ENCODE measurements at places on chromosomes 5 and 9.

- no peak for DNase-seq
Measured at GRCh38 chr9:87569008-87569509, 71.4 kb downstream of the DAPK1 start.

GRCh38 chr5:171984748-171985419 lies 21.6 kb downstream of the FBXW11 start:
- DNase-seq, result no peak

DNA sequence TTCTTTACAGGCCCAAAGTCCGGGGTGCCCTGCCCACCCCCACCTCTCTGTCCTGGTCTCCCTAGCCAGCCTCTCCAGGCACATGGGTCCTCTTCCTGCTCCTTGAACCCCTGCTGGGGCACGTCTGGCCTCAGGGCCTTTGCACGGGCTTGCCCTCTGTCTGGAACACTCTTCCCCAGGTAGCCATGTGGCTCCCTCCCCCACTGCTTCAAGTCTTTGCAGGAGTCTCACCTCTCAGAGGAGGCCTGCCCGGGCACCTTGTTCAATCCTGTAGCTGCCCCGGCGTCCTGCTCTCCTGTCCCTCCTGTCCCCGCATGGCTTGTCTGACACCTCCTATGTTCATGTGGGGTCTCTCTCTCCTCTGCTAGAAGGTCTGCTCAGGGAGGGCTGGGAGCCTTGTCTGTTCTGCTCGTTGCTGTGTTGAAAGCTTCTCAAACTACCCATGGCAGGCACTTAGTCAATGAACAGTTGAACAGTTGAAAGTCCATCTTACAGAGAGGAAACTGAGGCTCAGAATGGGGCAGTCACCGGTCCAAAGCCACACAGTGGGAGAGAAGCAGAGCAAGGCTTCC lies 241.4 kb downstream of the PBX3 start:
- no peak for DNase-seq

DNA sequence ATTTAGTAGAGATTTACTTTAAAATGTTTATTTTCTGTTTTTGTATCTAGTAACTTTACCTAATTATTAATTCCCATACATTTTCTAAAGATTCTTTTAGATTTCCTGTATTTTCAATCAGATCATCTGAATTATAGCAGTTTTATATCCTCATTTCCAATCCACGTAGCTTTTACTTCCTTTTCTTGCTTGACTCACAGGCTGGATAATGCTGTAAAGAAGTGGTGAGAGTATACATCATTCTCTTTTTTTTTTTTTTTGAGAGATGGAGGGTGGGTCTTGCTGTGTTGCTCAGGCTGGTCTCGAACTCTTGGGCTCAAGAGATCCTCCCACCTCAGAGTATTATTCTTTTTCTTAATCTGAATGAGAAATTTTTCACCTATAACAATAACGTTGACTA lies 11.2 kb upstream of the SETX start:
- DNase-seq, result no peak

DNA sequence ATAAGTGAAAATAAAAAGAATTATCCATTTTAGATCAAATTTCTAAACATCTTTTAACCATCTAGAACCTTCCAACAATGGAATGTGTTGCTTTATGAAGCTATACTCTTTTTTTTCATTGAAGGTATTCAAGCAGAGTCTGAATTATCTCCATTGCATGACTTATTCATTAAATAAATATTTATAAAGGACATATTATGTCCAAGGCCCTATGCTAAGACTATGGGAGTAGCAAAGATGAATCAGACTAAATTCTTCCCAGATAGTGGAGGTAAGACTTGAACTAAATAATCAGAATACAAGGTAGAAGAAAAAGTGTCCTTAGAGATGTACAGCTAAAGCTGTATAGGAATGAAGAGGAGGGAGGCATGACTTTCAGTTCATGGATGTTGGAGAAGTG lies 215.5 kb upstream of the RGMB start:
- no peak for DNase-seq

- DNase-seq, result no peak
Measured at GRCh38 chr9:114035221-114035844, 42.8 kb downstream of the AMBP start.

GRCh38 chr5:93956006-93956405 lies 214.6 kb upstream of the POU5F2 start:
- DNase-seq, result no peak

DNA sequence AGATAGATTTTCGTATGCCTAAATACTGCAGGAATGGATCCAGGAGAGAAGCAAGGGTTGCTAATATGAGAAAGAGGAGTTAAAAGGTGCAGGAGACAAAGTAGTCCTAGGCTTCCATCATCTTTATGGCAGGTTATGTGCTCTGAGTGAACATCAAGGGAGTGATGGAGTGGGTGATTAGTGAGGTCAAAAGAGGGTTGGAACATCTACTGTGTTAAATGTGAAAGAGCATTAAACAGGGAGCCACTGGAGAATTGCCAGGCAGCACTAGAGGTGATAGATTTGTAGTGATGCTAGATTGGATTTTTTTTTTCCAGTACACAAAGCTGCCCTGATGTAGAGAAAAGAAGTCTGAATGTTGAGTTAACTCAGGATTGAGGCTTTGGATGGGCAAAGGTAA lies 199.3 kb downstream of the NMUR2 start:
- DNase-seq, result no peak

GRCh38 chr9:77022783-77023440 lies 3.5 kb downstream of the FOXB2 start:
- DNase-seq, result no peak

DNA sequence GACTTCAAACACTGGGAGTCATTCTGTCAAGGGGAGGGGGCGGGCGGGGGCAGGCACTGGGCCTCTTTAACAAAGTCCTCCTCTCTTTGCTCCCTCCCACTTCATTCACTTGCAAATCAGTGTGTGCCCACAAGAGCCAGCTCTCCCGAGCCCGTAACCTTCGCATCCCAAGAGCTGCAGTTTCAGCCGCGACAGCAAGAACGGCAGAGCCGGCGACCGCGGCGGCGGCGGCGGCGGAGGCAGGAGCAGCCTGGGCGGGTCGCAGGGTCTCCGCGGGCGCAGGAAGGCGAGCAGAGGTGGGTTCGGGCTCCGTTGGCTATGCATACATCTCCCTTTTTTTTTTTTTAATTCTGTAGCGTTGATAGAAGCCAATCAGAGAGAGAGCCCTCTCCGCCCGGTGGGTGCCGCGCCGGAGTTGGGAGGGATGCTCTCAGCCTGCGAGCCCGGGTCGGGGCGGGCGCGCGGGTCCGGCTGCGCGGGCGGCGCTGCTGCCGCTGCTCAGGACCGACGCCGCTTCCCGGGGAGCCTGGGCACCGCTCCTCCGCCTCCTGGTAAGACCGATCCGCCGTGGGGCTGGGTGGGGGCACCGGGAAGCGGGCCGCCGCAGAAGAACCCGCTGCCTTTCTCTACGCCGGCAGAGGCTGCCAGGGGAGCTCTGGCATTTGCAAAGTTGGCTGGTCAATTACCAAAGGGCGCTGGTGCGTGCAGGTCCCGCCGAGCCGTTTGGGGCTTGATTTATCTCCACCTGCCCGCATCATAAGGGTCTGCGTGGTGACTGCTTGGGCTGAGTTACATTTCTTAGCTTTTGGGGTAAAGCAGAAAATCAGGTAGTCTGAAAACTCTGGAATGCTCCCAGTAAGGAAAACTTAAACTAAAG lies at the start of gene CDH6:
Gene CDH6 (plus strand): TSS at position 96 of the 877 bp plus-strand sequence. CDS start 73,788 bp downstream, outside the sequence.
- no peak for DNase-seq

GRCh38 chr5:139633295-139634027 lies 14.7 kb upstream of the CXXC5 start:
- DNase-seq, result no peak

DNA sequence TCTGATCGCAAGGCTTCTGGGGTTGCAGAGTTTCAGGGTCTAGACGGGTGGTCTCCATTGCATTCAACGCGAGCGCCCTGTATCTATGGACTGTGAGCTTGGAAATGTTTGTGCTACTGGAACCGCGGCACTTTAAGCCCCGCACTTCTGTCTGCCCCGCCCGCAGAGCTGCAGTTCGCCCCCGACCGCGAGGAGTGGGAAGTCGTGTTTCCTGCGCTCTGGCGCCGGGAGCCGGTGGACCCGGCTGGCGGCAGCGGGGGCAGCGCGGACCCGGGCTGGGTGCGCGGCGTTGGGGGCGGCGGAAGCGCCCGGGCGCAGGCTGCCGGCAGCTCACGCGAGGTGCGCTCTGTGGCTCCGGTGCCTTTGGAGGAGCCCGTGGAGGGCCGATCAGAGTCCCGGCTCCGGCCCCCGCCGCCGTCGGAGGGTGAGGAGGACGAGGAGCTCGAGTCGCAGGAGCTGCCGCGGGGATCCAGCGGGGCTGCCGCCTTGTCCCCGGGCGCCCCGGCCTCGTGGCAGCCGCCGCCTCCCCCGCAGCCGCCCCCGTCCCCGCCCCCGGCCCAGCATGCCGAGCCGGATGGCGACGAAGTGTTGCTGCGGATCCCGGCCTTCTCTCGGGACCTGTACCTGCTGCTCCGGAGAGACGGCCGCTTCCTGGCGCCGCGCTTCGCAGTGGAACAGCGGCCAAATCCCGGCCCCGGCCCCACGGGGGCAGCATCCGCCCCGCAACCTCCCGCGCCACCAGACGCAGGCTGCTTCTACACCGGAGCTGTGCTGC lies 1.0 kb downstream of the ADAMTS19 start:
- DNase-seq, result no peak

DNA sequence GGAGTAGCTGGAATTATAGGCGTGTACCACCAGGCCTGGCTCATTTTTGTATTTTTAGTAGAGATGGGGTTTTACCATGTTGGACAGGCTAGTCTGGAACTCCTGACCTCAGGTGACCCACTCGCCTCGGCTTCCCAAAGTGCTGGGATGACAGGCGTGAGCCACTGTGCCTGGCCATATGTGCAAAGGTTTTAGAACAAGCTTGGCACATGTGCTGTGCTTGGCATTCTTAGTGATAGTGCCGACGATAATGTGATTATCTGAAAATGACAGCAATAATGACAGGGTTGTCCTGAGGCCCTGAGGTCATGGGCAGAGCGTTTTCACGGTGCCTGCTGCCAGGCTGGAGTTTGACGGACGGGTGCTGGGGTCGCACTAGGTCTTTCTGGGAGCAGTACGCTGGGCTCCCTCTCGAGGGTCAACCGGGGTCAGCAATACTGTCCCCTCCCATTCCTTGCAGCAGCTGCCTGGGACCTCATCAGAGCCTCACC lies 42.6 kb downstream of the HMCN2 start:
- DNase-seq, result no peak

- no peak for DNase-seq
Measured at GRCh38 chr9:37719526-37719925, 34.1 kb upstream of the TRMT10B start.

- DNase-seq, result no peak
Measured at GRCh38 chr5:110386782-110387181, 339.7 kb downstream of the TMEM232 start.

DNA sequence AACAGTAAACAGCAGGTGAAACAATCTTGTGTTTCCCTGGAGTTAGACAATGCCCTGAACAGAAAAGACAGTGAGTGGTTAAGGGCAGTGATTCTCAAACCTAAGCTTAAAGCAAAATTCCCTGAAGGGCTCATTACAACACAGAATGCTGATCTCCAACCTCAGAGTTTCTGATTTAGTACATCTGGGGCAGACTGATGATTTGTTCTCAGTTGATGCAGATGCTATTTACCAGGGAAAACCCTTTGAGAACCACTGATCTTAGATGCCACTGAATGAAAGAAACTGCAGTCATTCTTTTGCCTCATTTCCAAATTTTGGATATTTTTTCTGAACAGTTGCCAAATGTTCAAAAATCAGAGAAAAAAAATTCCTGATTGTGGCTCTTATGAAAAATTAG lies 18.7 kb upstream of the ADAM19 start:
- DNase-seq, result no peak

DNA sequence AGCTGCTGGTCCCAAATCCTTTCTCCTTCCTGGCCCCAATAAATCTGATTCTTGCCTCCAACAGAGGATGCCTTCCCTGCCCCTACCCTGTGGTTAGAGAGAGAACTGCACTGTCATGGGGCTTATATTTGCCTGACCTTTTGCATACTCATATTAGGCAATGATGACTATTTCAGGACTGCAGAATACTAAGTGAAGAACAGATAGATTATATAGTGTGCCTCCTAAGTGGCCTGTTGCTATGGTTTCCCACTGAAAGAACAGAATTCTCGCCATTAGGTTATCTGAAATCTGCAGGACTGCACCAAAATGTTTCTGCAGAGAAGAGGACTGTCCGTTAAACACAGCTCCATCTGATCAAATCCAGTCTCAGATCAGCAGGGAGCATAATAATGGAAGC lies 87.3 kb upstream of the CCNG1 start:
- no peak for DNase-seq

DNA sequence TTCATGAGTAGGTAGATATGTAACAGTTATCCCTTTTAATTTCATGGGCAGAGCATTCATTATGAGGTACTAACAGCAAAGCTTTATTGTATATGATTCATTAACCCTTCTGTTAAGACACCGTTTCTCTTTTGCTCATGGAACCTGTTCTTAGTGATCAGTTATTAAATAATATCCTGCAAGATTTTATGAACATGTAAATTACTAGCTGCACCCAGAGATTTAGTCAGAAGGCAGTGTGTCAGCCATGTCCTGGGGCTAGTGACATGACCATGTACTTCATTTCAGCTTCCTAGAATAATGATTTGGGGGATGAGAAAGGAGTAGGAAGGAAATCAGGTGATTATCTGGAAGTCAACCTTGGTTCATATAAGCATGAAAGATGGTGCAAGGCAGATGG lies 7.0 kb downstream of the MAST4 start:
- DNase-seq, result no peak

- no peak for DNase-seq
Measured at GRCh38 chr5:97135868-97136267, 6.5 kb downstream of the LIX1 start.

- DNase-seq, result no peak
Measured at GRCh38 chr5:139862313-139862712, 66.7 kb downstream of the PSD2 start.

- DNase-seq, result no peak
Measured at GRCh38 chr9:113317777-113318176, 14.6 kb upstream of the RNF183 start.

- no peak for DNase-seq
Measured at GRCh38 chr9:32965999-32966722, 35.3 kb downstream of the APTX start.

DNA sequence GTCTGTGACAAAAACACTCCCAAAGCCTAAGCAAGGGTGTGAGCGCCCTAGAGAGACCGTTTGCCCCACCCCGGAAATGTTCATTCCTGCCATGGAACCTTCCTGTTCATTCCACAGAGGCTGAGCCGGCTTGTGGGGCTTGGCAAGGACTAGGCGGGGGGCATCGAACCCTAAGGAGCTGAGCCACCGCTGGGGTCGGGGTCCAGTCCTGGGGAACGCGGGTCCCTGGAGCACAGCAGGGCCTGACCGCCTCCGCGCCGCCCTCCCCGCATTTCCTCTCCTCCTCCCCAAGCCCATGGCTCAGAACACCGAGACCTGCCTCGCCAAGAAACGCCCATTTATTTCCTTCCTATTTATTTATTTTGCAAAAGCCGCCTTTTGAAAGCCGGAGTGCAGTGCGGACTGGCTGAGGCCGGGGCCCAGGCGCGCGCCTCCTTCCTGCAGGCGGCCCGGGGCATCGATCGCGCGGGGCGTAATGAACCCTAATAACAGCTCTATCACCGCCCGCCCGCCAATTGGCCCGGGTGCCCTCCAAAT lies 228.9 kb upstream of the IRX4 start:
- DNase-seq, result no peak

- DNase-seq, result no peak
Measured at GRCh38 chr5:39399135-39400036, 25.4 kb downstream of the DAB2 start.

All from GM19239 (cell line).